ENCODE measurements at places on chromosomes 2 and 18.

DNA sequence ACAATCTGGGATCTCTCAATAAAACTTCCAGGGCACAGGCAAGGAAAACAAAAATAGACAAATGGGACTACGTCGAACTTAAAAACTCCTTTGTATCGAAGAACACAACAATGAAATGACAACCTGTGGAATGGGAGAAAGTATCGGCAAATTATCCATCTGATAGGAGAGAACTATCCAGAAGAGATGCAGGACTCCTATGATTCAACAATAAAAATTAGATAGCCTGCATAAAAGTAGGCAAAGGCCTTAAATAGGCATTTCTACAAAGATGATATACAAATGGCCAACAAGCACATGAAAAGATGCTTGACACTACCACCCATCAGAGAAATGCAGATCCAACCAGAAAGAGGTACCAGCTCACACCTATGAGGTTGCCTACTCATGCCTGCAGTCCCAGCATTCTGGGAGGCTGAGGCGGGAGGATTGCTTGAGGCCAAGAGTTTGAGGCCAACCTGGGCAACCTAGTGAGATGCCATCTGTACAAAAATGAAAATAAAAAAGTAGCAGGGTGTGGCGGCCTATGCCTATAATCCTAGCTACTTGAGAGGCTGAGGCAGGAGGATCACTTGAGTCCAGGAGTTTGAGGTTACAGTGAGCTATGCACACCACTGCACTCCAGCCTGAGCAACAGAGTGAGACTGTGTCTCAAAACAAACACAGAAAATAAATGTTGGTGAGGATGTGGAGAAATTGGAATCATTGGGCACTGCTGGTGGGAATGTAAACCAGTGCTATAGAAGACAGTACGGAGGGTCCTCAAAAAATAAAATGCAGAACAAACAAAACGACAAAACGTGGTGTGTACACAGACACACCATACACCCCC, 21.6 kb downstream of the TWIST2 start:
- no peak for DNase-seq

DNA sequence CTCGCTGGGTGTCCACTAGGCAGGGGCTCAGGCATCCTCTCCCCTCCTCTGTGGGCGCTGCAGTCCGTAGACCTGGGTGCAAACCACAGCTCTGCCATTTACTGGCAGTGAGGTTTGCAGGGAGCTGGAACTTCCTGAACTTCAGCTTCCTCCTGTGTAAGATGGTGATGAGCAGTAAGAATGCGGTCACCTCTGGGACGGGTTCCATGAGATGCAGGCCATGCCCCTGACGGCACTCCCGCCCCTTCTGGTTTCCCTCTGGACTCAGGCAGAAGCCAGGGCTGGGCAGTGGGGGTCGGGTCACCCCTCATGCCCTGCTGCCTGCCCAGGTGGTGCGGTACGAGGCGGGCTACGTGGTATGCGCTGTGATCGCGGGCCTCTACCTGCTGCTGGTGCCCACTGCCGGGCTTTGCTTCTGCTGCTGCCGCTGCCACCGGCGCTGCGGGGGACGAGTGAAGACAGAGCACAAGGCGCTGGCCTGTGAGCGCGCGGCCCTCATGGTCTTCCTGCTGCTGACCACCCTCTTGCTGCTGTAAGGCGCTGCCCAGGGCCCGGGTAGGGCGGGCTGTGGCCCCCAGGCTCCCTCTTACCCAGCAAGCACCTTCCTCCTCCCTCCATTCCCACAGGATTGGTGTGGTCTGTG, 1.5 kb downstream of the PROM2 start:
- peak; percentile 1 for DNase-seq

DNA sequence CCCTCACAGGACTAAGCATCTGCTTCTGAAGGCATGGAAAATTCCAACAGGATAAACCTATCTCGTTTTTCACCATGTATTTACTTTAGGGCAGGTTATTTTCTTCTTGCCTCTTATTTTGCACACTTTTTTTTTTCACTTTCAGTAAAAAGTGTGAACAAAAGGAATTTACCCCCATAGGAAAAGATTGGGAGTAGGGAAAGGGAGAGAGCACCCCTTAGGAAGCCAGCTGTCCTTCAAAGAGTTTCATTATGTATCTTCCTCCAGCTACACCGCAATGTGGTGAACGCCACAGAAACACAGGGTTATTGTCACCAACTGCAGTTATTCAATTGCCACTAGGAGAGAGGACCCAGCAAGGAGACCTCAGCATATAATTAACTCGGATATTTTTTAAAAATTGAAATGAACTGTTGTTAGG, 286.2 kb upstream of the VRK2 start:
- DNase-seq, result no peak

DNA sequence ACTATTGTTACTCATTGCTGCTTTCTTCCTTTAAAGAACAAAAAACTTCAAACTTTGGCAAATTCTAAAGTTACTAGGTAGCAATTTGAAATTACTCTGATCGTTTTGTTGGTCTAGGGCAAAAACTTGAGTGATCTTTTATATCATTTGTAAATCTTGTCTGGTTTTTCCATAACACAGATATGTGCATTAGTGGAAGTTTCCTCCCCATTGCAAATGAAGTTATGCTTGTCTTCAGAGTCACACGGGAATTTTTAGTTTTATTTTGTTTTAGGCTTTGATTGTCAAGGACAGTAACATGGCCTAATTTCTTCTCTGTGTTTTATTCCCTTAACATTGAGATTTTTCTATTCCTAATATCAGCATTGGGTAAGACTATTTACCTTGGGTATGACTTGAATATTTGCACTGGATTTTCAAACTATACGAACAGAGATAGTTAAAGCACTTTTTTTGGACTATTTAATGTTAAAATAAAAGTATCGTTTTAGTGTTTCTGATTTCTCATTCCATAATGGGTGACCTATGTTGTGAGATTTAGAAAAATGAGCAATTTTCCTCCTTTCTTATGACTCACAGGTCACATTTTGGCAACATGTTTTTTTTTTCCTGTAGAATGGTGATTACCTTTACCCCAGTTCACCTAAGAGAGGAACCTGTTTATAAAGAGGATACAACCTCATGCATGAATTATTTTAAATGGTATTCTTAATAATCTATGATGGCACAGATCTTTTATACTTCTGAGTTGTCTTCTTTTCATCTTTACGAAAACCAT, 65.0 kb downstream of the BABAM2 start:
- DNase-seq, result no peak

DNA sequence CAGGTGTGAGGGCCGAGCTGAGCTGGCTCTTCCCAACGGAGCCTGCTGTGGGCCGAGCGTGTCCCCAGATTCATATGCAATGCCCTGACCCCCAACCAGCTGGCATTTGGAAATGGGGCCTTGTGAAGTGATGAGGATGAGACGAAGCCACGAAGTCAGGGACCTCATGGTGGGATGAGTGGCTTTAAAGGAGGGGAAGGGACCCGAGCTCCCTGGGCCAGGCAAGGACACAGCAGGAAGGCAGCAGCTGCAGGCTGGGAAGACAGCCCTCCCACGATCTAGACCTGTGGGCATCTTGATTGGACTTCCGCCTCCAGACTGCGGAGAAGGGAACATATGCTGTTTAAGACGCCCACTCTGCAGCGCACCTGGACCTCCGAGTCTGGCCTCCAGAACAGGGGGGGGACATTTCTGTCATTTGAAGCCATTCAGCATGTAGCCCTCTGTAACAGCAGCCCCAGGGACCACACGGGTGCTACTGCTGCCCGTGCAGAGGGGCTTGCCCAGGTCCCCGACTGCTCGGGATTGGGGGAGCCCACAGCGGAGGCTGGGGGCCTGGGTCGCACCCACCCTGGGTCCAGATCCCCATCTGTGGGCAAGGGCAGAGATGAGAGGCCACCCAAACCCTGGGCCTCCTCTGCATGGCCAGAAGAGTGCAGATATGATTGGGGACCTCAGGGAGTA, 27.2 kb downstream of the KIF1A start:
- no peak for DNase-seq

DNA sequence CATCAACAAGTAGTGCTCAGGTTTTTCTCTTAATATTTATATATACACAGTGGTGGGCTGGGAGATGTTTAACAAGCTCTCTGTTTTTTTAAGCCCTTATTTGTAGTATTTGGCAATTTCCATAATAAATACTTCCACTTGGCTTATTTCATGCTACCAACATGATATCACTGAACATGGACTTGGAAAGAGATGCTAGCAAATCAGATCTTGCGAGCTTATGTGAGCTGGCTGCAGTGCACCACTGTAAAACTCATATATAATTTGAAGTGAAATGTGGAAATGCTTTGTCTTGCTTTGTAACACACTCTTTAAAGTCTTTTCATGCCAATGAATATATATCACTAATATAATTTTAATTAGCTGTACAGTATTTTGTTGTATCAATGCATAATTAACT, 155.7 kb downstream of the ALK start:
- no peak for DNase-seq

GRCh38 chr2:212421556-212422334, 116.9 kb downstream of the ERBB4 start:
- no peak for DNase-seq

DNA sequence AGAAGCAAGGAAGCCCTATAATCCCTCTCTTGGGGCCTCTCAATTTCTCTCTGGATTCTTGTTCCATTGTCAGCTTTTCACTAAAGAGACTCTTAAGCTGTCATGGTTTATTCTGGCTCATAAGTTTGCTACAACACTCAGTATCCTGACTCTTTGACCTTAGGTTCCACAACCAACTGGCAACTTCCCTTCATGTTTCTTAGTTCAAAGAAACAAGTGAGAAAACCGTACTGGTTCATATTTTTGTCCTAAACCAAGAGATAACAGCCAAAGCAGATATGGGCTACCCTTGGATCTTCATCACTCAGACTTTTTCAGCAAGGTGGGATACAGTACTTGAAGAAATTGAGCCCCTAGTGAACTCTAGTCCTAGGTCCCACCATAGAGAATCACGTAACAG, 109.9 kb upstream of the CRIM1 start:
- DNase-seq, result no peak

GRCh38 chr2:16537347-16537746, 128.3 kb downstream of the CYRIA start:
- DNase-seq, result no peak

DNA sequence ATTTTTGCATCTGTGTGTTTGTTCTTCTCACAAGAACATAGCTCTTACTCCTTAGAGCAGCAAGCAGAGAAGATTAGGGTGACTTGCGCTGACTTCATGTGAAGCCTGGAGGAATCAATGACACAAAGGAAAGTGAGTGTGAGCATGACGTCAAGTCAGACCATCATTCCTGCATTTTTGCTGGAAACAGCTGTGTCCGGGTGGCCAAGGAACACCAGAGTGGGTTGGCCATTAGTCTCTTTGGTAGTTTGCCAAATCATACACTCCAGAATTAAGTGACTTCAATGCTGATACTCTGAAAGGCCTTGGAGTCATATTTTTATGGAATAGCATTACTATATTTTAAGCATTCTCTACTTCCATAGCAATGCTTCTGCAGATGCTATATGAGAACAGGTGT, 597.2 kb downstream of the DCDC2C start:
- DNase-seq, result no peak

GRCh38 chr18:67425672-67426071, 90.8 kb downstream of the DSEL start:
- DNase-seq, result no peak

DNA sequence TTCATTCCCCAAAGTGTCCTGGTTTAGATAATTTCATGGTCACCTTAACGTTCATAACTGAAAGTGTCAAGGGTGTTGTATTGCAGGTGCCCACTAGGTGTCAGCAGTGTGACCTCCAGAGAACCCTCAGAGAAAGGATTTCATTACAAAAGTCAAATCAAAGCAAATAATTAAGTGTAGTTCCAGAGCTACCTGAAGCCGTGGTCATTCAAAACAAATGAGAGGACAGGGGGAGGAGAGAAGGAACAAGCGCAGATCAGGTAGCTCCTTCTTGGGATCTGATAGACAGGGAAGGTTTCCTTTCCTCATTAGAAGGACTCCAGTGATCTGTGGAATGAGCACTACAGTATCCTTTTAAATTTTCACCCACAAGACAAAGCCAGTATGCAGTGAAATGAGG, at the start of gene SLC9A4:
Gene SLC9A4 (plus strand): TSS at position 207 of the 400 bp plus-strand sequence. CDS start 534 bp downstream, outside the sequence.
- DNase-seq, result peak; percentile 24

DNA sequence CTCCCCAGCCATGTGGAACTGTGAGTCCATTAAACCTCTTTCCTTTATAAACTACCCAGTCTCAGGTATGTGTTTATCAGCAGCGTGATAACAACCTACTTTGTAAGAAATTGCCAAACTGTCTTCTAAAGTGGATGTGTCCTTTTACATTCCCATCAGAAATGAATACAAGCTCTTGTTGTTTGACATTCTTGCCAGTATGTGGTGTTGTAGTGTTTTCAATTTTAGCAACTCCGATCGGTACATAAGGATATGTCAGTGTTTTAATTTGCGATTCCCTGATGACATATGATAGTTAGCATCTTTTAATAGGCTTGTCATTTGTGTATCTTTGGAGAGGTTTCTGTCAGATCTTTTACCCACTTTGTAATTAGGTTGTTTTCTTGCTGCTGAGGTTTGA, 1156.3 kb upstream of the CRIM1 start:
- no peak for DNase-seq

- DNase-seq, result no peak
Observed at GRCh38 chr2:239462191-239462515, 61.3 kb upstream of the HDAC4 start.

DNA sequence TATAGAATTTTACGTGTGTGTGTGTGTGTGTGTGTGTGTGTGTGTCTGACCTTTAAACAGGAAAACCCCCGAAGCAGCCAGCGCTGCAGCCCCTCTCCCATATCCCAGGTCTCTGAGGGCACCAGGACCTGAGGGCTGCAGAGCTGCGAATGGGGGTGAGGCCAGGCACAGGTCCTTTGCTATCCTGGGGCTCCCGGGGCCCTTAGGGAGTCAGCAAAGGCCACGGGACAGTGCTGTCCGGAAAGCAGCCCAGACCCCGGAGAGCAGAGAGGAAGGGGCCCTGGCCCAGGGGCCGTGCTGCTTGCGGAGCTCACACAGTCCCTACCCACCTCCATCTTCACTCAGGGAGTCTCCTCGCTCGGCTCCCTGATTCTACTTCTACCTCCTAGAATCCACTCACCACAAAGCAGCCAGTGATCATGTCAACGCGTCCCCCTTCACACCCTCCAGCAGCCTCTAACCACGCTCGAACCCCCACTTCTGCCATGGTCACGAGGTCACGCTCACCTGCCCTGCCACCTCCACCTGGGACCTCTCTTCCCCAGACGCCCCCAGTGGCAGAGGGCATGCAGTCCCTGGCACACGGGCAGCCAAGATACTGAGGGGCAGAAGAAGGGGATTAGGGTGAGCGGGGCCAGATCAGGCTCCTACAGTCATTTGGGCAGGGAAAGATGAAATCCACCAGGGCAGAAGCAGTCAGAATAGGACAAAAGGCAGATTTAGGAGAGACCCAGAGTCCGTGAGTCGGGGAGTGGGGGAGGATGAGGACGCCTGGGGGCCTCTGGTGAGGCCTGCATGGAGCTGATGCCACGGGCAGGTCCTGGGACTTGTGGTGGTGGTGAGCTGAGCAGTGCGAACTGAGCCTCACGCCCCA, 86.7 kb downstream of the USP40 start:
- no peak for DNase-seq
